ENCODE measurements at places on chromosomes 7 and 10. TPM values are rescaled to one million over a fixed set of nuclear protein-coding genes. Genes with fewer than 3 reads are reported as not detected.

GRCh38 chr7:70919481-70920073, 212.4 kb upstream of the GALNT17 start:
- H3K27me3 ChIP-seq, result no peaks in the 10 kb centered on the region
- no peaks in the 10 kb centered on the region for H3K36me3 ChIP-seq

DNA sequence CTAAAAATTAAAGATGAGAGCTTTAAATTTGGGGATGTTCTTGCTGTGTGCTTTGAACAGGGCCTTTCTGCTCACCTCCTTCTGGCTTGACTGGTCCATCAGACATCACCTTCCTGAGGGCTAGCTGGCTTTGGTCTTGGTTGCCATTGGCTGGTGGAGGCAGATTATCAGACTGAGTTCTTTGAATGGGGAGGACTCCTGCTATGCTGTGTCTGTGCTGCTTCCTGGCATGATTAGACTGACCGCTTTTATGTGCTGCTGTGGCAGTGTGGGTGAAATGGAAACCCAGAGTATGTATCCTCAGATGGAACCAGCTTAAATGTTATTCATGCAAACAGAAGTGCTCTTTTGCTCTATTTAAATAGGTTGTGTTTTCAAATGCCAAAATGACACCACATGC, 341.6 kb downstream of the PCLO start:
- no peak overlapping the region for H3K4me3 ChIP-seq
- H3K27me3 ChIP-seq, result no peaks in the 10 kb centered on the region
- H3K27ac ChIP-seq, result no peak overlapping the region
- H3K4me1 ChIP-seq, result no peaks in the 10 kb centered on the region
- no peak for DNase-seq
- no peaks in the 10 kb centered on the region for H3K36me3 ChIP-seq

- no peak overlapping the region for H3K27ac ChIP-seq
- DNase-seq, result no peak
- H3K27me3 ChIP-seq, result no peaks in the 10 kb centered on the region
Observed at GRCh38 chr7:121953601-121954000, 80.6 kb downstream of the PTPRZ1 start.

DNA sequence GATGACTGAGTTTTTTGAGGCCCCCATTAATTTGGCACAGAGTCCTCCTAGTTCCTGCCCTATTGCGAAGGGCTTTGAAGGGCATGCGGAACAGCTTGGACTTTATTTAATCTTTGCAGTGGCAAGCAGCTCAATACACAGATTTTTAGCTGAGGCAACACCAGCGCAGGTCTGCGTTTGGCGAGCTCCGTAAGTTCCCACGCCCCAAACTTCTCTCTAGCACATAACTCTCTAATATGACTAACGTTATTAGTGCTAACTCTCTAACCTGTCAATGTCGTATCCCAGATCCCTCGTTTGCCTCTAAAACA, 366 bp upstream of the TAF3 start:
- H3K4me1 ChIP-seq, result peaks cover 18% of the 10 kb centered on the region
- H3K27ac ChIP-seq, result no peak overlapping the region
- H3K27me3 ChIP-seq, result peaks cover 49% of the 10 kb centered on the region
- peak; percentile 2 for DNase-seq
- H3K4me3 ChIP-seq, result peak overlapping the region; percentile 98

DNA sequence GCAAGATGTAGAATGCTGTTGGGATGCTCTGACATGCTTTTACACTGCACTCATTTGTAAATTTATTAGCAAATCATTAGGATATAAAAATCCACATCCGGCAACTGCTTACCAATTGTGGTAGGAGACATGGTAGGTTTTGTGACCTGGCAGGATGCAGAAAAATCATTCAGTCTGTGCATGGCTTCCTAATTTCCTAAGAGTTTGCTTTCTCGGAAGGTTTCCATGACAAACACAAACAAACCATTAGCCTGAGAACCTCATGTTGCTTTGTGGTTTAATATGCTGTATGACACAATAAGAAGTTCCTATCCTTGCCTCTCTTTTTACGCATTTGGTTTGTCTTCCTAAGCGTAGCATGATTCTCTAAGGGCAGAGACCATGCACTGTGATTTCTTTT, 14.7 kb upstream of the LMBR1 start:
- peaks cover 5% of the 10 kb centered on the region for H3K4me1 ChIP-seq
- no peak overlapping the region for H3K27ac ChIP-seq
- H3K4me3 ChIP-seq, result no peak overlapping the region

- no peaks in the 10 kb centered on the region for H3K27me3 ChIP-seq
- DNase-seq, result no peak
- H3K27ac ChIP-seq, result no peak overlapping the region
- no peaks in the 10 kb centered on the region for H3K36me3 ChIP-seq
- no peaks in the 10 kb centered on the region for H3K4me1 ChIP-seq
- H3K4me3 ChIP-seq, result no peak overlapping the region
Observed at GRCh38 chr7:48052748-48053147, 17.4 kb downstream of the C7orf57 start.

DNA sequence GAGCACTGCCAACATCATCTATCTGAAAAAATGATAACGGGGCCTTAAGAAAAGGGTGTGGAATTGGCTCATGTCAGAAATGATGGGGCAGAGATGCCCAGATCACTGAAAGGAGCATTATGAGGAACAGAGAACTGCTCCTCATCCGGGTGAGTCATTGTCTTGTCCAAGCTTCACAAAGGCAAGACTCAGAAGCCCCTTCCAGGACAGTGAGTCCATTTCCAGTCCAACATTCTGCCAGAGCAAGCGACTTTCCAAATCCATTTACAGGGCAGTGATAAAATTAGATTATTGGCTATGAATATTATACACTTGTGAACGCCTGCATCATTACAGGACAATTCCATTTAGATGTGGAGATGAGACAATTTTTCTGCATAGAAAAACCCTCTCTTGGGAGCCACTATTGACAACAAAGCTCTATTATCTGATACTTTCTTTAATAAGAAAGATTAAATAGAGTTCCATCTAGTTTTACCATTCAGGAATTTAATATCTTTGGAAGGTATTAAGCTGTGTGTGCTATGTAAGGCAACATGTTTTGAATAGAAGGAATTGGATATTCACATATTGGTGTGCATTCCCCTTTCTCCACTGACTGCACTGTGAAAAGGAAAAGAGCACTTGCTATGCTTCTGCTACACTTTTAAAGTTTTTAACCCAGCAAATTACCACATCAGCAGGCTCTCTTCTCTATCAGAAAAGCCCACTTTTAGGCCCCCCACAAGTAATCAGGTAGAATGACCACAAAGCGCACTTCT, 159.6 kb downstream of the NRP1 start:
- H3K36me3 ChIP-seq, result no peaks in the 10 kb centered on the region
- H3K27ac ChIP-seq, result no peak overlapping the region
- DNase-seq, result no peak
- H3K27me3 ChIP-seq, result no peaks in the 10 kb centered on the region

DNA sequence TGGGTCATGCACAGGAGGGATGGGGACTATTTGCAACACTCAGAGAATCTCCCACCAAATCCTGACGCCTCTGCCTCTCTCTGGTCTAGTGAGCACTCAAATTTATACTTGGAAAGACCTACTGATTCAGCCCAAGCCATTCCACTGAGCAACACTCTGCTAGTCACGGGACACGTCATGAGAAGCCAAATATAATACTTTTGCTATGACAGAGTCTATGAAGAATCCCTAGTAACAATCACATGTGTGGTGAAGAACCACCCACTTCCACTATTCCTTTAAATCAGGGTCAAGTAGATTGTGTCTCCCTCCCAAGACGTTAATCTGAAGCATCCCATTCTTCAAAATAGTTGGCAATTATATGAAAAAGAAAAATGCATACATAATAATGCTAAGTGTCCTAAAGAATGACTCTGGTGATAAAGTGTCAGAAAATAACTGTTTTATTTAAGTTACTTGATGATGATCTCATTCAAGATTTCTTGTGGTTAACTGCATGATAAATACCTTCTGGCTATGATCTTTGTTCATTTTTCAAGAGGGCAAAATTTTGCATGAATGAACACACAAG, 28.5 kb downstream of the CHCHD3 start:
- DNase-seq, result no peak
- H3K36me3 ChIP-seq, result no peaks in the 10 kb centered on the region
- peaks cover 36% of the 10 kb centered on the region for H3K4me1 ChIP-seq

DNA sequence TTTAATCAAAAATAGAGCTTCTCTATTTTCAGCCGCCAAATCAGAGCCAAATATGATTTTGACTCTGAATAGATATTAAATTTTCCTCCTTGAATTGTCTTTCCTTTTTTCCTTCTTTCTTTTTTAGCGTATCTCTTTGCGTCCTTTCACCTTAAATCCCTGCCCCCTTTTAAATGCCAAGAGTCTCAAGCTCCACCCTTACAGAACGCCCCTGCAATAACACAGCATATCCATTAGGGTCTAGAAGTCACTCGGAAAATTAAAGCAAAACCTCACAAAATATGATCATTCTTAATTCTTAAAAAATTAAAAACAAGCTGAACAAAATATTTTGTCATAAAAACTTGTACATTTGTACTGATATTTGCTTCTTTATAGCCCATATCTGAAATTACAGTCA, 51.3 kb upstream of the GRM8 start:
- no peaks in the 10 kb centered on the region for H3K36me3 ChIP-seq
- no peak overlapping the region for H3K4me3 ChIP-seq
- DNase-seq, result no peak
- peaks cover 23% of the 10 kb centered on the region for H3K27me3 ChIP-seq

- H3K36me3 ChIP-seq, result peaks cover 2% of the 10 kb centered on the region
- H3K4me1 ChIP-seq, result peaks cover 50% of the 10 kb centered on the region
- H3K4me3 ChIP-seq, result peak overlapping the region; percentile 38
- H3K27me3 ChIP-seq, result no peaks in the 10 kb centered on the region
Observed at GRCh38 chr7:51591223-51591622, 274.6 kb upstream of the COBL start.

GRCh38 chr10:119608316-119609155, 11.8 kb upstream of the TIAL1 start:
- H3K4me1 ChIP-seq, result peaks cover 5% of the 10 kb centered on the region
- peak; percentile 18 for DNase-seq

DNA sequence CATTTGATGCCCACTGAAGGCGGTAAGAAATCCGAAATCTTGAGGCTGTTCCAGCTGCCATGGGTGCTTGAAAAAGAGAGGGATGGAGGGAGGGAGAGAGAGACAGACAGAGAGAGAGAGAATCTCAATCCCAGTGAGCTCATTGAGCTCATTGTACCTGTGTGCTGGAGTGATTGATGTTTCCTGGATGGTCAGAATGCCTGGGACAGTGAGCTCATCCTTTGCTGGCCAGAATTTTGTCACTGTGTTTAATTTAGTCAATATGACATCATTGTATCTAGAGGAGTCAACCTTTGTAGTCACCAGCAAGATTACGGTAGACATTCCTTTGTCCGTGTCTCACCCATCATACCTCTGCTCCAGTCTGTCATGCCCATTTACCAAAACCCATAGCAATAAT, 625.4 kb upstream of the POM121L12 start:
- peaks cover 5% of the 10 kb centered on the region for H3K4me1 ChIP-seq
- H3K4me3 ChIP-seq, result no peak overlapping the region
- H3K27me3 ChIP-seq, result no peaks in the 10 kb centered on the region
- DNase-seq, result no peak
- H3K27ac ChIP-seq, result no peak overlapping the region
- no peaks in the 10 kb centered on the region for H3K36me3 ChIP-seq

GRCh38 chr10:31028081-31028480, 3.6 kb downstream of the ZNF438 start:
- DNase-seq, result no peak
- H3K36me3 ChIP-seq, result no peaks in the 10 kb centered on the region
- no peak overlapping the region for H3K4me3 ChIP-seq
- H3K27me3 ChIP-seq, result no peaks in the 10 kb centered on the region
- no peak overlapping the region for H3K27ac ChIP-seq

GRCh38 chr10:51699475-51700227, at the start of gene CSTF2T:
CSTF2T (minus strand) TSS chr10:51699595; CDS start chr10:51699549, 46 bp downstream.
- H3K4me1 ChIP-seq, result peaks cover 44% of the 10 kb centered on the region

GRCh38 chr7:3893151-3893788, 592.2 kb downstream of the SDK1 start:
- no peak overlapping the region for H3K27ac ChIP-seq
- no peak for DNase-seq
- H3K4me1 ChIP-seq, result peaks cover 9% of the 10 kb centered on the region
- H3K36me3 ChIP-seq, result no peaks in the 10 kb centered on the region
- H3K27me3 ChIP-seq, result no peaks in the 10 kb centered on the region
- H3K4me3 ChIP-seq, result no peak overlapping the region

GRCh38 chr7:97013845-97014134, 8.4 kb downstream of the DLX6 start:
- peaks cover 100% of the 10 kb centered on the region for H3K27me3 ChIP-seq
- no peak overlapping the region for H3K4me3 ChIP-seq
- peaks cover 2% of the 10 kb centered on the region for H3K36me3 ChIP-seq
- H3K27ac ChIP-seq, result no peak overlapping the region

GRCh38 chr7:12754179-12754578, 66.7 kb downstream of the ARL4A start:
- no peak for DNase-seq
- no peaks in the 10 kb centered on the region for H3K36me3 ChIP-seq
- H3K4me1 ChIP-seq, result peaks cover 8% of the 10 kb centered on the region

DNA sequence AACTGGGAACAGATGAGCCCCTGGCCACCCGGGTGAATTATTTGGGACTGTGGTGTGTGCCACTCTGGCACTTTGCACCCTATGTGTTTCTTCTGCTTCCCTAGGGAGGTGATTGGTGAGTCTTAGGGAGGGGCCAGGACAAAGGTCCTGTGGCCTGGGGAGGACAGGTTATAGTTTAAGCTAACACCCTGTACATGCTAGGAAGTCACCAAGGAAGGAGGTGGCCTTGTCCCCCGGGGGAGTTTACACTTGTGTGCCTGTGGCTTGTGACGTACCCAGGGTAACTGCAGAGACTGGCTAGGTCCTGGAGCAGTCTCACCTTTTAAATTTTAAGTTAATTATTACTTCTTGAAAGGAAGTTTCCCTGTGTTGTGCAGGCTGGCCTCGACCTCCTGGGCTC, 196.2 kb downstream of the BAMBI start:
- peaks cover 13% of the 10 kb centered on the region for H3K27me3 ChIP-seq
- peaks cover 12% of the 10 kb centered on the region for H3K4me1 ChIP-seq
- DNase-seq, result no peak
- no peaks in the 10 kb centered on the region for H3K36me3 ChIP-seq
- H3K4me3 ChIP-seq, result no peak overlapping the region

The VWDE gene
- not detected for total RNA-seq

The MUC3A gene
- total RNA-seq, result not detected

The ZNF33A gene
- total RNA-seq, result 28.6 TPM

Measured in neural crest cell (in vitro differentiated cells).